T-helper 17 cell (primary cell): ENCODE measurements at places on chromosomes 12 and 14. TPM values are rescaled to one million over a fixed set of nuclear protein-coding genes. Genes with fewer than 3 reads are reported as not detected.
A peak's percentile ranks its signal among the peaks of the same experiment; 100 is the strongest.

DNA sequence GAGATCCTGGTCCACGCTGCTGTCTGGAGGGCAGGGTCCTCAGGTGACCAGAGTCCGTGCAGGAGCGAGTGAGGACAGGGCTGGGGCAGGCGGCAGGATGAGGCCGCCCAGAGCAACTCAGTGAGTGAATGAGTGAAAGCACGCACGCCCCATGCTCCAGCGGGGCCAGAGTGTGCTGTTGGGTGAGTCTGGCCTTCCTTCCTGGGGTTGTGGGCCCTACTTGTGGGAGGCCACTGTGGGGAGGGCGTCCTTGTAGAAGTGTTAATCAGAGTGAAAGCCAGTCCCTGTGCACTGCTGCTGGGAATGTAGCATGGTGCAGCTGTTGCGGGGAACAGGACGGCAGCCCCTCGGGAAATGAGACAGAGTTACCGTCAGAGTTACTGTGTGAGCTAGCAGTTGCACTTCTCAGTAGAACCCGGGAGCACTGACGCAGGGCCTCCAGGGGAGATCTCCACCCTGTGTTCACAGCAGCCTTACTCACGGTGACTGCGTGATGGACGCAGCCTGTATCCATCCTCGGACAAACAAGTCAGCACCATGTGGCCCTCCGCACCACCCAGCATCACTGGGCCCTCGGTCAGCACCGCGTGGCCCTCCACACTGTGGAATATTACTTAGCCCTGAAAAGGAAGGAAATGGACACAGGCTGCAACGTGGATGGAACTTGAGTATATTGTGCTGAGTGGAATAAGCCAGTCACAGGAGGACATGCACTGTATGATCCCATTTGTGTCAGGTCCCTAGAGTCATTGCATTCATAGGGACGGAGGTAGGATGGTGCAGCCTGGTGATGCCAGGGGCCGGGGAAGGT lies 22.1 kb downstream of the PACS2 start:
- H3K27ac ChIP-seq: no peak overlapping the region
- H3K4me1 ChIP-seq: peaks cover 16% of the 10 kb centered on the region
- H3K36me3 ChIP-seq: no peaks in the 10 kb centered on the region
- H3K27me3 ChIP-seq: no peaks in the 10 kb centered on the region
- no peak for DNase-seq

DNA sequence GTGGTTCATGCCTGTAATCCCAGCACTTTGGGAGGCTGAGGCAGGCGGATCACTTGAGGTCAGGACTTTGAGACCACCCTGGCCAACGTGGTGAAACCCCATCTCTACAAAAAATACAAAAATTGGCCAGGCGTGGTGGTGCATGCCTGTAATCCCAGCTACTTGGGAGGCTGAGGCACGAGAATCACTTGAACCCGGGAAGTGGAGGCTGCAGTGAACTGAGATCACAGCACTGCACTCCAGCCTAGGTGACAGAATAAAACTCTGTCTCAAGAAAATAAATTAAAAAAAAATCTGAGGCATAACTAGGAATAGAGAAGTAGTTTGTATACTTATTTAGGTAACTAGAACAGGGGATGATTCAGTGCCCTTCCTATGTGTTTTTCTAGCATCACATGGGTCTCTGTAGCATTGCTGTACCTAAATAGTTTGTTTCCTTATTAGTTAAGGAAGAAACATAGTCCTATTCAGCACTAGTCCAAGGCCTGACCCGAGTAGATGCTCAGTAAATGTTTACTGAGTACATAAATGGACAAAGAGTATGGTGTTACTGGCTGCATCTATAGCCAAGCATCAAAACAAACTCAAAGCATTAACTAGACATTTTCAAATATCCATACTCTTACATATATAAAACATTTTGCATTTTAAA lies 21.7 kb downstream of the TAOK3 start:
- H3K4me1 ChIP-seq: peaks cover 31% of the 10 kb centered on the region
- no peak overlapping the region for H3K4me3 ChIP-seq
- no peak for DNase-seq
- H3K36me3 ChIP-seq: peaks cover 9% of the 10 kb centered on the region
- no peaks in the 10 kb centered on the region for H3K27me3 ChIP-seq

RNU4-1 gene
- 2,286 TPM for total RNA-seq

DNA sequence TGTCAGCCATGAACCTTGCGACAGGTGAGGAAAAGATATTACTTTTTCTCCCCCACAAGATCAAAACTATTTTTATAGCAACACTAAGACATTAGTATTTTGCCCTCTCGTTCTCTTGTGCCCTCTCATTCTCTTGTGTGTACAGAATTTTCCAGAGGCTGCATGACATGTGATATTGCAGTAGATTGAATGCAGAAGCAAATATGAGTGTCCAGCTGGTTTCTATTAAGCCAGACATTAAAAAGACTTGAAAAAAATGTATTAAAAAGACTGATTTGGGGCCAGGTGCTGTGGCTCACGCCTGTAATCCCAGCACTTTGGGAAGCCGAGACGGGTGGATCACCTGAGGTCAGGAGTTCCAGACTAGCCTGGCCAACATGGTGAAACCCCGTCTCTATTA lies 63.7 kb upstream of the ZFP36L1 start:
- DNase-seq: no peak
- H3K27ac ChIP-seq: no peak overlapping the region
- no peak overlapping the region for H3K4me3 ChIP-seq
- no peaks in the 10 kb centered on the region for H3K36me3 ChIP-seq
- no peaks in the 10 kb centered on the region for H3K27me3 ChIP-seq

TMEM52B gene
- total RNA-seq: not detected

E2F7 gene
- total RNA-seq: 0.10 TPM

- peak overlapping the region; percentile 93 for H3K27ac ChIP-seq
- H3K4me3 ChIP-seq: peak overlapping the region; percentile 91
- H3K27me3 ChIP-seq: no peaks in the 10 kb centered on the region
- no peak for DNase-seq
- H3K36me3 ChIP-seq: no peaks in the 10 kb centered on the region
Measured at GRCh38 chr14:23319746-23320583, 1.3 kb upstream of the PABPN1 start.

DNA sequence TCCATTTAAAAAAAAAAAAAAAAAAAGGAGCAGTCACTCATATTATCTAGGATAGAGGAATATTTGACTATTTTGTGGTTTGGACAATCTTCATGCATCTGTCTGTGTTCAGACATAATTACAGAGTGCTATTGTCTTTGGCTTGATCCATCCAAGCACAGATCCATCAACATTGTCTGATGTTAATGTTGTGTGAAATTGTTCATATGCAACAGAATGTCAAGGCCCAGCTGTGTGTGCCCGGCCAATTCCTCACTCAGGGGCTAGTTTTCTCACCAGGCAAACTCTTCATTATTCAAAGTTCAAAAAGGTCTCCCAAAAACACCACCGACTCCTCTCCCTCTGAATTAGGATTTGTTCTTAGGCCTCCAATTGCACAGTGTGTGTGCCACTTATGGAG lies 324.9 kb upstream of the TMTC1 start:
- H3K27ac ChIP-seq: no peak overlapping the region
- no peaks in the 10 kb centered on the region for H3K36me3 ChIP-seq
- no peaks in the 10 kb centered on the region for H3K27me3 ChIP-seq
- DNase-seq: no peak

- H3K27me3 ChIP-seq: no peaks in the 10 kb centered on the region
- H3K4me1 ChIP-seq: no peaks in the 10 kb centered on the region
- no peak overlapping the region for H3K27ac ChIP-seq
- DNase-seq: no peak
- no peak overlapping the region for H3K4me3 ChIP-seq
Measured at GRCh38 chr12:88291498-88292131, 149.5 kb downstream of the TMTC3 start.

DNA sequence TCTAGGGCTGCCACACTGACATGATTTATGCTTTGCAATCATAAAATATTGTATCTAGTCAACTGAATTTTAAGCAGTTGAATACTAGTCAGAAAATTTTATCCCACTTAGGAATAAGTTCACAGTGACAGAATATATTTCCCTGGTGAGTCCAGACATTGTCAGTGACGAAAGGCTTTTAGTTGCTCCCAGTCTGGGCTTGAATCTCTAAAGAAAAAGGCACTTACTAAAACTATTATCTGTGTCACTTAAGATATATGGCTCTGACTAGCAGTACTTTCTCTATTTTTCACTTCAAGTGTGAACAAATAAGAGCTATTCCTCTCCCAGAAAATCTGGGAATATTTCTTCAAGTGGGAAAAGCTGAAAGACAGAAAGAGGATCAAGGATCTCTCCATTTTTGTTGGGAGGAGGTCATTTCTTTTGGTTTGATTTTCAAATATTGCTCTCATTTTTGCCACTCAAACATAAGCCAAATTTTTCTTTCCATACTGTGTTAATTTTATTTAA lies 1262.3 kb upstream of the USP15 start:
- H3K4me3 ChIP-seq: no peak overlapping the region
- DNase-seq: no peak
- H3K36me3 ChIP-seq: no peaks in the 10 kb centered on the region
- no peak overlapping the region for H3K27ac ChIP-seq

GRCh38 chr14:92646952-92647796 lies 101.3 kb downstream of the LGMN start:
- DNase-seq: no peak
- no peaks in the 10 kb centered on the region for H3K36me3 ChIP-seq

DNA sequence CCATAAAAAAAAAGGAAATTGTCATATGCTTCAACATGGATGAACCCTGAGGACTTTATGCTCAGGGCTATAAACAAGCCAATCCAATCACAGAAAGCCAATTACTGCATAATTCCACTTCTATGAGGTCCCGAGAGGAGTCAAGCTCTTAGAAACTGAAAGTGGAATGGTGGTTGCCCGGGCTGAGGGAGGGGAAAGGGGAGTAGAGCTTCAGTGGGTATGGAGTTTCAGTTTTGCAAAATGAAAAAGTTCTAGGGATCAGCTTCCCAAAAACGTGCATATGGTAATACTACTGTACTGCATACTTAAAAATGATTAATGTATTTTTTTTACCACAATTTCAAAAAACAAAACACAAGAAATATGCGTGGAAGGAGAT lies 52.0 kb downstream of the RNF34 start:
- no peaks in the 10 kb centered on the region for H3K36me3 ChIP-seq
- no peak for DNase-seq
- peak overlapping the region; percentile 8 for H3K27ac ChIP-seq
- no peaks in the 10 kb centered on the region for H3K27me3 ChIP-seq

DNA sequence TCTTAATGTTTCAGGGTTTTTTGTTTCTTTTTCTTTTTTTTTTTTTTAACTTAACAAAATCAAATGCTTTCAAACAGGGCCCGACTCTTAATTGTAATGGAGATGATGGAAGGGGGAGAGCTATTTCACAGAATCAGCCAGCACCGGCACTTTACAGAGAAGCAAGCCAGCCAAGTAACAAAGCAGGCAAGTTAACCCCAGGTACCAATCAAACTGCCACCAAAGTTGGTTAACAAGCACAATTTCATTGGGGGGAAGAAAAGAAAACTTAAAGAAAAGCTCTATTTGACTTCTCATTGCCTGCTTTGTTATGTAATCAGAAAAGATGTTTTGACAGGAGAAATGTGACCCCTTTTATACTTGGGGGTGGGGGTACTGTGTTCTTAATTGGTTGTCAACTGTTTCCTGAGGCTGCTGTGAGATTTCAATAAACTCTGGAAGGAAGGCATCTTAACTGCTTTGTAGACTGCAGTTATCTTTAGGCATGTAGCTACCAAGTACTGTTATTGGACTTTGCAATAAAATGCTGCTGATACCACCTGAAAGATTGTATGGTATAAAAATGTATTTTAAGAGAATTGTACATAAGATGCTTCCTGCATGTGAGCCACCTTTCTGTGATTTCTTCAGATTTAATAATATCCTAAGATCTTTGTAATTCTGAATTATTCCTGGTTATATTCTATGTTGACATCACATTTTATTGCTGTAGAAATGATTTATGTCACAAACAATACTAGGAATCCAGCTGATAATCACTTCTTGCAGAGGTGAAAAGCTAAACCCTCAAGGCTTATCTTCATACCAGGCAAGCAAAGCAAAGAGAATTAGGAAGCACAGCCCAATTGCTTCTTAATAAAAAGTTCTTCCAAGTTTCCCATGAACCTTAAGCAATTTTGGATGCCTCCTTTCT lies 26.9 kb downstream of the MAPKAPK5 start:
- no peak overlapping the region for H3K4me3 ChIP-seq
- H3K36me3 ChIP-seq: peaks cover 9% of the 10 kb centered on the region

DNA sequence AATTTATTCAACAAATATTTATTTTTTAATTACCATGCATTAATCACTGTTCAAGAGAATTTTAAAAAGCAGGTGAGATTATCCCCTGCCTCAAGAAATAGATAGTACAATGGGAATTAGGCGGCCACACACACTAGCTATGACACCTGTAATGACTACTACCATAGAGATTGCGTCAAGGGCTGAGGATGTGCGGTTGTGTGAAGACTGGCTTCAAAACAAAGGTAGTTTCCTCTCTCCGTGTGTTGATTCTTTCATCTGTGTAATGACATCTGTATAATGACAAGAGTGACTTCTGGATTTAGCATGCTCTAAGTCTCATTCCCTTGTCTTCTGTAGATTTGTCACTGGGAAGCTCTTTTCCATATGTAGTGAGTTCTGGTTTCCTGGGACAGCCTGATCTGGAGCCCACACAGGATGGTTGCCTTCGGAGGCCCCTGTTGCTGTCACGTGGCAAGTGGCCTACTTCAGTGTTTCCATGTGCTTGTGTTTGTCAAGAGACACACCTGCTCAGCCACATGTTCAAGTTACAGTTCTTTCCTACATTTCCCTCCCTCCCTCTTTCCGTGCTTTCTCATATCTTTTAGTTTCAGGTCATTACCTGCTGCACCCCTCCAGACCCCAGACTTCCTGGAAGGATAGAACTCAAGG lies 64.3 kb downstream of the GALNT8 start:
- peaks cover 6% of the 10 kb centered on the region for H3K4me1 ChIP-seq
- H3K36me3 ChIP-seq: peaks cover 3% of the 10 kb centered on the region
- no peak for DNase-seq
- H3K27me3 ChIP-seq: peaks cover 35% of the 10 kb centered on the region
- H3K27ac ChIP-seq: no peak overlapping the region
- H3K4me3 ChIP-seq: no peak overlapping the region

DNA sequence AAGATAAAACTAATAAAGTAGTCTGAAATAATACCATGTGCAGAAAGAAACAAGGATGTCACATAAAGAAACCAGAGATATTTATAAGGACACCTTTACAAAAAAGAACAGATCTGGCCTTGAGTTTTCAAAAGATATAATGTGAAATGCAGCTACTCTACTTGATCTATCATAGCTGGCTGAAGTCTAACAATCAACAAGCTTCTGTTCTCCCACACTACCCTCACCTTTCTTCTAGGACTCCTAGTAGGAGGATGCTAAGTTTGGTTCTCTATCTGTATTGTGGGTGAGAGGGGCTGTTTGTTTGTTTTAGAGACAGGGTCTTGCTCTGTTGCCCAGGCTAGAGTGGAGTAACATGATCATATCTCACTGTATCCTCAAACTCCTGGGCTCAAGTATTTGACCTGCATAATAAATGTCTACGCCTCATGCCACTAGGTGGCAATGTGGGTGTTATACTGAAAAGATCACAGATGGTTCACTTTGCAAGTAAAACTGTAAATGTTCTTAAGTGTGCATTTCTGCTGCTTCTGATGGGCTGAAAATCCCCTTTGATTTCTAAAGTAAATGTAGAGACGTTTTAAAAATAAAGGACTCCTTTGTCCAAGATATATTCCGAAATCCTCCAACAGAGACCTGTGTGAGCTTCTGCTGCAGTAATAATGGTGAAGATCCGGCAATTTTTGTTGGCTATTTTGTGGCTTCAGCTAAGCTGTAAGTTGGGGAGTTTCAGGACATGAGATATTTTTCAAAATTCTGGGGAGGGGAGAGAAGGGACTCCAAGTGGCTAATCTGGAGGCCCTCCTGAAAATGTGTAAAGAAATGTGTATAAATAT lies 269.3 kb downstream of the DAD1 start:
- H3K4me1 ChIP-seq: no peaks in the 10 kb centered on the region
- H3K4me3 ChIP-seq: peak overlapping the region; percentile 28
- H3K36me3 ChIP-seq: no peaks in the 10 kb centered on the region
- H3K27ac ChIP-seq: peak overlapping the region; percentile 59
- H3K27me3 ChIP-seq: no peaks in the 10 kb centered on the region
